ENCODE measurements at places on chromosomes 4 and X.

DNA sequence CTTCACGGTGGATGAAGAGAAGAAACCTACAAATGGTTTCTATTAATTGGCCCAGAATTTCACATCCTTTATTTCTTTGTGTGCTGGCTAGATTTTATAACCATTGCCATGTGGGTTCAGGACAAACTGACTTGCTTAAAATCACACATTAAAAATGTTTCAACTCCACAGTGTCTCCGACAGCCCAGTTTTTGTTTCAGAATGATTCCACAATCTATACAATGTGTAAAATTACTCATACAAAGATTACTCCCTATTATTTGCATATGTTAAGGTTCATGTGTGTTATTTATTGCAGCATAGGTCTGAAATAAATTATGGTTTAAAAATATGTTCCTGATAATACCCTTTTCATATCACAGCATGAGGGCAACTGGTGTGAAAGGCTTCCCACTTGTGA is 20.6 kb downstream of the DCHS2 start:
- DNase-seq, result no peak

DNA sequence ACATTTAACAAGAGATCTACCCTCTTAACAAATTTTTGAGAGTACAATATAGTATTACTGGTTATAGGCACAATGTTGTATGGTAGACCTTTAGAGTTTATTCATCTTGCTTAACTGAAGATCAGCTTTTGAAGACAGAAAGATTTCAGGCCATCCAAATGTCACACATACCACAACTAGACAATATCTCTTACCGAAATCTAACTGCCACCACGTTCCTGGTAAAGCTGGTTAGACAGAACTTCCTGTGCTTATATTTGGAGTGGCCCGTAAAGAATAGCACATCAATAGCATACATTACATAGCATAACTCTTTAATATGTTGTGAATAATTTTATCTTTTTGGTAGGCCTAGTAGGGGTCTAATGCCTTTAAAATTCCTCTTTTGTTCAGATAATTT is 29.8 kb upstream of the ARHGEF6 start:
- no peak for DNase-seq

DNA sequence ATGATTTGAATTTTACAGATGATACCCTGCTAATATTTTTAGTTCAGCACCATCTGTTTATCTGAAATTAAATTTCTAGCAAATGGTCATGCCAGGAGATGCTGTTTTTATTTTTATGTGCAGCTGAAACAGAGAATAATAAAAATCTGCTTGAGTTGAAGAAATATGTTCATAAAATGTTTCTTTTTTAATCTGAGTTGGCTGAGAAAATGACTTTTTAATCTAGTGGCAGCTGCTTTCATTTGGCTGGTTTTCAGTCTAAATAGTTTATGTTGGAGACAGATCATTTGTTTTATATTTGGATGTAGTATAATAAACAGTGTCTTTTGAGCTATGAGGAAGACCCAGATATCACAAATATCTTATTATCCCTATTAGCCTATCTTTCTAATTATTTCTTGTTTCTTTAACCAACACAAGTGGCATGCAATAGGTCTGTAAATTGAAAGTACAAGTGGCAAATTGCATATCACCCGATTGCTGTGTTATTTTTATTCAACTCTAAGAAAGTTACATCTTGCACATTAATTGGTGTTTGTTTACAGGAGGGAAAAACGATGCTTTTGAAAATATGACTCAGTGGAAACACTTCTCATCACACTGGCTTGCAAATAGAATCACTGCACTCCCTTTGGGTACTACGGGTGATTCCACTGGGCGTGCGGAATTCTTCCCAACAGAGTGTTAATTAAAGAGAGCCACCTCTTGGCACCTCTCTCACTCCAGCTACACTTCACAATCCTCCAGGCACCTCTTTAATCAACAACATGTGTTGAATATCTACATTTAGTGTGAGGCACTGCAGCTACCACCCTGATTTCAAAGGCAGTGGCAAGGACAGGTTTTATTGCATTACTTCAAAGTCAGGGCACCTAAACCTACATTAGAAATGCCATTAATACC is 51.7 kb upstream of the AP1S2 start:
- DNase-seq, result no peak

GRCh38 chr4:11230866-11231265 is 197.8 kb downstream of the HS3ST1 start:
- no peak for DNase-seq

DNA sequence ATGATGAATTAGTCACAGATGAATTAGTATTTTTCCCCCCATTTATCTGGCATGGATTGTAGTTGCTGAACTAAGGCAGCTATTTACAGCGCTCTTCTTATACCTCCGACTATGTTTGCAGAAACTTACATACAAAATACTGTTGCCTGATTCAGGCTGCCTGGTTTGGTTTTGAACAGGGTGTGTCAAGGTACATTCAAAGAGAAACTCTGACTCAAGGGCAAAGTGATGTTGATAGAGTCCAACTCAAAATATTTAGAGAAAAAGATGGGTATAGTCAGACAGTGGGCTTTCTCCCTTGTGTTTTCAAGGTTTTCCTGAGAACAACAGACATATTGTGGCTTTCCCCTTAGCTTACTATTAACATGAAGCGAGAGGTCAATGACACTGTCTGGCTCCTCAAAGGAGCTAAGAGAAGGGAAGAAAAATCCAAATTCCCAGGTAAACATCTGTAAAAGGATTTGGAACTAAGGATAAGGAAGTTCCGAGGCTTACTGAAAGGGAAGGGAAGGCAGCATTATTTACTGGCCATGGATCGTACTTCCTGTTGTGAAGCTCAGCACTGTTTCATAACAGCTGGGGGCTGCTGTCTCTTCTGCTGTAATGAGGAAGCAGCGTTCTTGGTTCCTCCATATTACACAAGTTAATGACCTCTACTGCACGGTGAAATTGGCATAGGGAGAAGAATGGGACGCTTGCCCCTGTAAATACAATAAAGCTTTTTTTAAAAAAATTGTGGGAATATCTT is 30.9 kb downstream of the FAM9C start:
- DNase-seq, result peak; percentile 13

DNA sequence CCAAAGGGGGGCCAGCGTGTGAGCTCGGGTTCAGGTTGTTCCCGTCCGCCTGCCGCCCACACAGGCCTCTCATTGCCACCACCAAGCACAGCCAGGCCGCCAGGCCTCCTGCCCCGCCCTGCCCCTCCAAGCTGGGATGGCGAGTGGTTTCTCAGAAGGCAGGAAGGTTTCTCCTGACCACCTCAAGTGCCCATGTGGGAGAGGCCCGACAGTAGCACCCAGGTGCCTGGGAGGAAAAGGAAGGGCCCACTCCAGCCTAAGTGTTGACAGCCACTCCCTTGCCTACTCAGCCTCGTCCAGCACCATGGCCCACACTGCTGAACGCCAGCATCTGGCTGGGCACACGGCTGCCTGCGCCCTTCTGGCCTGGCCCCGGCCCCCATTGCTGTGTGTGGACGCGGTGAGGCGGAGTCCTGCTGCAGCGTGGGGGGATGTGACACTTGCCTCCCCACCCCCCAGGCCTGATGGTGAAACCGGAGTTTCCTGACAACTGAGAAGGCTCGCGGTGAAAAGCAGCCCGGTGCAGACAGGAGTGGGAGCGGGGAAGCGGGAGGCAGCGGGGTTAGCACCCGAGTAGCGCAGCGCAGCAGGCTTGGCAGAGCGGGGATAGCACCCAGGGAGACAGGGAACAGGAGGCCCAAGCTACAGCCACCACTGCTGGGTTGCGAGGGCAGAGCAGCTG is 19.2 kb downstream of the FLNA start:
- DNase-seq, result no peak

DNA sequence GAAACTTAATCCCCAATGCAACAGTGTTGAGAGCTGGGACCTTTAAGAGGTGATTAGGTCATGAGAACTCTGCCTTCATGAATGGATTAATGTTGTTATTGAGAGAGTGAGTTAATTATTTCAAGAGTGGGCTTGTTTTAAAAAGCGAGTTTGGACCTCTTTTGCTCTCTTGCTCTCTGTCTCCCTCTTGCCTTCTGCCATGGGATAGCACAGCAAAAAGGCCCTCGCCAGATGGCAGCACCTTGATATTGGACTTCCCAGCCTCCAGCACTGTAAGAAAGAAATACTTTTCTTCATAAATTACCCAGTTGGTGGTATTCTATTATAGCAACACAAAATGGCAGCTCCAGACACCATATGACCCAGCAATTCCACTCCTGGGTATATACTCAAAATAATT is 7.0 kb upstream of the ATP6AP2 start:
- DNase-seq, result no peak

DNA sequence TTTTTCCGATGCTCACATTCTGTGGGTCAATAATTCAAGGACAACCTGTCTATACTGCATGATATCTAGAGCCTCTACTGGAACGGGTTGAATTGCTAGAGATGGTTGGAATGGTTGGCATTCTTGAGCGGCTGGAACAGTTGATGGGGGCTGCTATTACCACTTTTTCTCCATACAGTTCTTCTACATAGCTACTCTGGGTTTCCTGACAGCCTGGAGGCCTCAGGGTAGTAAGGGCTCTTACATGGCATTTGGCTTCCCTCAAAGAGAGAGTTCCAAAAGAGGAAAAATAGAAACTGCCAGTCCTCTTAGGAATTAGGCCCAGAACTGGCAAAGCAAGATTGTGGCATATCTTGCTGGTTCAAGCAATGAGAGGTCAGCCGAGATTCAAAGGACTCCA is 53.1 kb downstream of the NAA11 start:
- no peak for DNase-seq

DNA sequence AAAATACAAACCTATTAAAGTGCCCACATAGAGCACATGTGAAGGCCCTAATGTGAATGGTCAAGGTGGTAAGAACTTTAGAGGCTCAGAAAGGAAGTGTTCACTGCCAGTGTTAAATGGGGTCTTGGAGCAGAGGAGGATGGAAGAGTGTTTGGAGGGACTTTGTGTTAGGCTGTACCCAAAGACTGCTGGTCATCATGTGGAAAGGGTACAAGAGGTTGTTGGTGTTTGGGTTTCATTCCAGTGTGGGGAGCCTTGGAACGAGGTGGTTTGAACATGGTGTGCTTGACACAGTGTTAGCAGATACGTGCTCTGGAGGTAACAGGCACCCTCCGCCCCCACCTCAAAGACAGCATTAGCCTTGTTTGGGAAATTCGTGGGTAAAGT is 73.1 kb downstream of the RAPGEF2 start:
- no peak for DNase-seq

GRCh38 chrX:122813876-122814275 is 370.2 kb upstream of the GRIA3 start:
- DNase-seq, result no peak

- DNase-seq, result peak; percentile 13
These were observed 292.9 kb downstream of the TLL1 start for GRCh38 chr4:166165829-166166420.

DNA sequence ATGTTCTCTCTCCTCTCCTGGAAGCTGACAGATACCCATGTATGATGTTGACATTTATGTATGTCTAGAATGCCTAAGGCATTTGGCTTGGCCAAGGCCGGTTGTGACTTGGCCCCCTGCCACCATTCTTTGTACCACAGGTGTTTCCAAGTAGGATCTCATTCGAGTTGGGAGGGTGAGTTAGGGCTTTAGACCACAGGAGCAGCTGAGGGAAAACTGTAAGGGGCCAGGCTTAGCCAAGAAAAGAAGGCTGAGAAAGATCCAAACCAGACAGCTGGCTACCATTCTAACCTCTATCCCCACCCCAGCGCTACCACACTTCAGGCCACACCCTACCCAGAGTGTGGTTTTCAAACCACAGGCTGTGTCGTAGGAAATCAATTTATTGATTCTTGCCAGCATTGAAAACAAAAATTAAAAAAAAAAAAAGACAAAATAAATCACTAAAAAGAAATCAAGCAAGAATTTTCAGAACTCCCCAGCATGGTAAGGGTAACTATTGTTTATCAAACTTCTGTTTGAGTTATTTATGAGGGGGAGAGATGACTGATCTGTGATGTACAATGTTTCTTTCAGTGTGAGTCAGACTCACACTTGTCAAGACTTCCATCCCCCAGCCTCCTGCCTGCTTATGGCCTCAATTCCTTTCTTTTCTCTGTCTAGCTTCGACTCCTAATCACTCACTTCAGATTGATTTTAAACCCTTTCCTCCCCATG is 9.9 kb downstream of the TMSB4X start:
- DNase-seq, result no peak

GRCh38 chrX:118550792-118551191 is 55.2 kb downstream of the DOCK11 start:
- DNase-seq, result peak; percentile 17

GRCh38 chrX:121356139-121356849 is 308.9 kb downstream of the GLUD2 start:
- DNase-seq, result no peak

DNA sequence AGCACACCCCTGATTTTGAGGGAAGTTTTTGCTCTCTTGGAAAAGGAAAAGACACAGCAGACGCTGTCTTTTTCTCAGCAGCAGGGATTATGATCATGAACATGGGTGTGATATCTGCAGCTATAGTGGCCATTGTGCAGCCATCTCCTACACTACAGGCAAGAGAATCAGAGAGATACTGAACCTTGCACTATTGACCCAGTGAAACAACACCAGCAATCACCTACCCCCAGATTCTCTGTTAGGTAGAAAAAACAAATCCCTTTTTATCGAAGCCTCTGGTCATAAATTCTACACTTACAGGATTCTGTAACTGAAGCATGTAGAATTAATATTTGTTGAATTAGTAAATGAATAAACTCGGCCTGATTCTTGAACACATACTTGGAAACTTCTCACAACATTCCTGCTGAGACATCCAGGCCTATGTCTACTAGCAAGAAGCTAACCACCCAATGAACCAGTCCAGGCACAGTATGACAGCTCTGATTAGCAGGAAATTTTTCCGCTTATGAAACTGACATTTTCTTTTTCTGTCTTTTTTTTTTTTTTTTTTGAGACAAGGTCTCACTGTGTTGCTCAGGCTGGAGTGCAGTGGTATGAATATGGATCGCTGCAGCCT is 5.0 kb upstream of the AFAP1 start:
- no peak for DNase-seq

DNA sequence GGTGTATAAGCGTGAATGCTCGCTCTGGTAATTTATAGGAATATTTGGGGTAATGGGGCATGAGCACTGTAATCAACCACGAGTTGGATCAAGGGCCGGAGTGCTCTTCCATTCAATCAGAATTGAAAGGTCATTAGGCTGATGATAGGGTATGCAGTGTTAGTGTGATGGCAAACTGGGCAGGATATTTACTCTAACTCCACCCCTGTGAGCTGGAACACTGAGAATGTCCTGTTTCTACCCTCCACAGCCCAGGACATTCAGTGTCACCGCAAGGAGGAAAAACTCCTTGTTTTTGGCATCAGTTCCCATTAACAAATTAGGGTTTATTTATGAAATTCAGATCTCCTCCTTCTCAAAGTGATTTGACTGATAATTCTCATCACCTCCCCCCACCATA is 137.8 kb downstream of the HS6ST2 start:
- DNase-seq, result no peak

DNA sequence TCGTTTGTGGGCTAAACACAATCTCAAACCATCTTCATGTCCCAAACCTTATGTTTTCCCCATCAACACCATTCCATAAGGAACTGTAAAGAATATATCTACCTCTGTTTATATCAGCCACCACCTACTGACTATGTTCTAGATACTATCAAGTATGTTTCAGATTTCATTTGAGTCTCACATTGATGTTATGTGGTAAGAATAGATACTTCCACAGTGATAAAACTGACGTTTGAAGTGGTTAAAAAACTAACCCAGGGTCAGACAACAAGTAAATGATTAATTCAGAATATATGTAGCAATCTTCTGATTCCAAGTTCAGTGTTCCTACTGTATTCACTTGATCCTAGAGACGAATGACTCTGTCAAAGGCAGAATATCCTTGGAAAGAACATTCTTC is 156.8 kb upstream of the RASGEF1B start:
- no peak for DNase-seq

Data from head of caudate nucleus (tissue), 42 donors.